Body of pancreas (tissue), 4 donors: ENCODE measurements at places on chromosomes 1 and 21.

DNA sequence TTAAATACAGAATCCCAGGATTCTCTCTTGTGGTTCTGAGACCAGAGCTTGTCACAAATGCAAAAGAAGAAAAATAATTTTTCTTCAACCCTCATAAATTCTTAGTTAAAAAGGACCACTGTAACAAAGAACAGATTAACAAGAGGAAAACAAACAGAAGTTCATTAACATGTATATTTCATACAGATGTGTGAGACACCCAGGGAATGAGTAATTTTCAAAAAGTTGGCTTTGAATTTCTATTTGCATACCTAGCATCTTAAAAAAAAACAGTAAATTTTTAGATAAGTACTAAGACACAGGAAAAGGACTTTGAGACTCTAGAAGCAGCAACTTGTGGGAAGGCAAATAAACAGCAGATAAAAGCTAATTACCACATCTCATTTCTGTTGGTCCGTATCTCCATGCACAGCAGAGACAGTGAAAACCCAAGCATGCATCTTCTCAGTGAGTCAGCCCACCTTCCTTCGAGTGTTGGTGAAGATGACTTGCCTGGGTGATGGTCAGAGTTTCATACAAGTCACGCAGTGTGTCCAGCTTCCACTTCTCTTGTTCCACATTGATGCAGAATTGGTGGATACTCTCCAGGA is 399.9 kb upstream of the ADAMTS5 start:
- no peak for DNase-seq

GRCh38 chr1:180252638-180253536 is 22.8 kb downstream of the LHX4 start:
- DNase-seq: peak; percentile 68

DNA sequence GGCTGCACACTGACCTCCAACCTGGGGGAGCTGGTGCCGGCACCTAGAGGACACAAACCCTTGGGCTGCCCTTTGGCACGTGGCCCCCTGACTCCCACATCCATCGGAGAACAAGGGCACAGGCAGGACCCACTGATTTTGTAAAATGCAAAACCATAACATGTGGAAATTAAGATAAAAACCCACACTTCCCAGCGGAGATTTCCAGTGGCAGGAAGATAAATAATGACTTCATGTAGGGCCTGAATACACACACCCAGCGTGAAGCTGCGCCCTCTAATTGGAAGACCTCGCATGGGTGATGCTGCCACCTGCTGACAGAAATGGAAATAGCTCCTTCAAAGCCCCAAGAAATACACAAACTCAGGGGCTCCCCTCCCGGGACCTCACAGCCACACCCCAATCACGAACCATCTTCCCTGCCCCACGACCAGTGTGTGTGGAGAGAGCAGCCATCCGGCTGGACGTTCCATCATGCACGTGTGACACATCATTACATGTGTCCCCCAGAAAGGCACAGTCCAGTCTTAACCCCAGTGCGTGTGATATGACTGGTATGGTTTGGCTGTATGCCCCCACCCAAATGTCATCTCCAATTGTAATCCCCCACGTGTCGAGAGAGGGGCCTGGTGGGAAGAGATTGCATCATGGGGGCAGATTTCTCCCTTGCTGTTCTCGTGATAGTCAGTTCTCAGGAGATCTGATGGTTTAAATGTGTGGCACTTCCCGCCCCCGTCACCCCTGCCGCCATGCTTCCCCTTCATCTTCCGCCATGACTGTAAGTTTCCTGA is 5.7 kb upstream of the TPRG1L start:
- DNase-seq: peak; percentile 78

DNA sequence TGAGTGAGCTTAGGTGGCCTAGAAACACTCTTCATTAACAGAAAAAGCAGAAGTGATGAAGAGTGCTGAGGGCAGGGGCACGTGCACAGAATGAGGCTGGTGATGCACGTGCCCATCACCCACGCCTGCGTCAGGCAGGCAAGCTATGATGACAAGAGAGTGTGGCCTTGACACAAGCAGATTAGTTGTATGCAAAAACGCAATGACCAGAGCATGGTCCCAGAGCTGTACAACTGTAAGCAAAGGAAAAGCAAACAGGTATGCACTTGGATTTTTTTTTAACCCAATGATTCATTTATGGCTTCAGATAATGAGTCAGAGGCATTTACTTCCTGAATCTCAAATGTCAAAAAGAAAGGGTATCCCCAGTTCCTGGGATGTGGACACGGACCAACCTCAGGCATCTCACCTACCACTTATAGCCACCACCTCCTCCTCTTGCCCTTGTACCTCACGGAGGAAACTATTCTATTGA is 9.1 kb upstream of the TMEM61 start:
- DNase-seq: peak; percentile 23

GRCh38 chr1:90512441-90512840 is 204.7 kb downstream of the BARHL2 start:
- no peak for DNase-seq

DNA sequence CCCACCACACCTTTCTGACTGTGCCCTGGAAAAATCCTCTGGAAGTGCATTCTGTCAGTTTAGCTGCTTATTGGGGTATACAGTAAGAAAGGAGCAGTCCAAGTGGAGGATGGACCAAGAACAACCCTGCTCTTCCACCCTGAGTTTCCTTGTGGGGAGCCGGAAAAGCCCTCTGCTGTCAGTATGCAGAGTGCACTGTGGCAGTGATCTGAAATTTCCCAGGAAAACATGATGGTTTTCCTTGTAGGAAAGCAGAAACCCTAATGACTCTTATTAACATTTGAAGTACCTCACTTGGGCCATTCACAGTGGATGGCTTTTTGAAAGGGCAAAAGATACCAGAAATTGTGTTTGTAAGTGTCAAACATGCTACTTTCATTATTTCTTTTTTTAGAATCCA is 20.5 kb downstream of the ELAVL4 start:
- no peak for DNase-seq

GRCh38 chr1:99465176-99465900 is 180.6 kb upstream of the PALMD start:
- no peak for DNase-seq

- no peak for DNase-seq
Measured at GRCh38 chr1:215717677-215718426, 150.7 kb downstream of the KCTD3 start.

DNA sequence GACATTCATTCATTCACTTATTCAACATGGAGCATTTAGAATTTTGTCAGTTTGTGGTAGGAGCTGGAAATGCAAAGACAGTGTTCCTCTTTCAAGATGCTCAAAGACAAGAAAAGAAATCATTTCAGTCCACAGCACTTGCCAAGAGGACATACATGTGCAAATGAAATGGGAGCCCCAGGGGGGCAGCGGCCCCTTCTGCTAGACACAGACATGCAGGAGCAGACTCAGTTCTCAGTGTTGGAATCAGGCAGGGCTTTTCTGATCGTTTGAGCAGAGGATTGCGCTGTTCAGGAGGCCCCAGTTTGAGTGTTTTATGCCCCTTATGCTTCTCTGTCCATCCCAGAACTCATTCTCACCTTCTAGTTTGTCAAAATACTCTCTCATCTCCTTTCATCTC is 35.6 kb upstream of the VASH2 start:
- no peak for DNase-seq

- DNase-seq: no peak
Measured at GRCh38 chr1:233060461-233060994, 110.1 kb downstream of the NTPCR start.
